ENCODE measurements at places on chromosomes 5 and 9.

DNA sequence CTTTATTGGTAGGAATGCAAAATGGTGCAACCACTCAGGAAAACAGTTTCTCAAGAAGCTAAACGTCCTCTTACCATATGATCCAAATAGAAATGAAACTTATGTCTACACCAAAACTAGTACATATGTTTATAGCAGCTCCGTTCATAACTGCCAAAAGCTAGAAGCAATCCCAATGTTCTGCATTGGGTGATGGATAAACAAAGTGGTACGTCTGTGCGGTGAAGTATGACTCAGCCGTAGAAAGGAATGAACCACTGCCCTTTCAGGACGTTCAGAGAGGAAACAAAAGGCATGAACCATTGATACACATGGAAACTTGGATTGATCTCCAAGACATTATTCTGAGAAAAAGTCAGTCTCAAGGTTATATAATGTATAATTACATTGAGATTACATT lies 27.6 kb downstream of the HNRNPH1 start:
- DNase-seq, result no peak

GRCh38 chr5:157607371-157608161 lies 32.0 kb upstream of the ADAM19 start:
- no peak for DNase-seq

GRCh38 chr5:167290478-167290877 lies 1001.0 kb upstream of the WWC1 start:
- no peak for DNase-seq

GRCh38 chr5:170986598-170986997 lies 124.8 kb downstream of the RANBP17 start:
- DNase-seq, result no peak

GRCh38 chr9:35490910-35491465 lies 1.1 kb downstream of the RUSC2 start:
- DNase-seq, result no peak

DNA sequence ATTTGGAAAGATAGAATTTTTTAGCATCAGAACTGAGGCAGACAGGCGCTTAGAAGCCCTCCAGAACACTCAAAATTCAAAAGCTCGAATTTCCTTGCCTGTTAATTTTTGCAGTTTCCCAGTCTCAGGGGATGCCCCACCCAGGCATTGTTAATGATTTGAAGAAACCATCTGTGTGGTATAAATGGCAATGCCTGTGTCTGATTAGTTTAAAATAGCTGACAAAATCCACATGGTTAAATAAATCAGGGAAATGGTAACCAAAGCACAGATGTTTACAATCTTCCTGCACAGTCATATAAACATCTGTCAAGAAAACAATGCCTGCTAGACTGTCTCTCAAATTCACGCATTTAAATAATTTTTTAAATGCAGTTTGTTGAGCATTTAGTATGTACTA lies 185.2 kb upstream of the RGMB start:
- no peak for DNase-seq

DNA sequence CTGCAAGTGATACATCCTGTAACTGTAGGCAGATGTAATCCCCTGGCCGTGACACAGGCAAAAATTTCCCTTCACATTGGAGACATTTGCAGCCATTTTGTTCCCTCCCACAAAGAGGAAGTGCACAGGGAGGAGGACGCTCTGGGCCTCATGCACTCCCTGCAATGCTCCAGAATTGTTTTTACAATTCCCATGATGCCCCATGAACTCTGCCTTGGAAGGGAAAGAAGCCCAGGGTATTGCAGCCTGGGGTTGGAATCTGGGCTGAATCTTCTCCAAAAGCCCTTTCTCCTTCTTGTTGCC lies 491.7 kb downstream of the CCDC171 start:
- DNase-seq, result no peak

- no peak for DNase-seq
These were observed 708.1 kb upstream of the RGMB start for GRCh38 chr5:98065261-98065909.

- no peak for DNase-seq
These were observed 25.7 kb upstream of the NR5A1 start for GRCh38 chr9:124532897-124533296.

GRCh38 chr5:126462239-126463014 lies 39.2 kb downstream of the GRAMD2B start:
- DNase-seq, result no peak

DNA sequence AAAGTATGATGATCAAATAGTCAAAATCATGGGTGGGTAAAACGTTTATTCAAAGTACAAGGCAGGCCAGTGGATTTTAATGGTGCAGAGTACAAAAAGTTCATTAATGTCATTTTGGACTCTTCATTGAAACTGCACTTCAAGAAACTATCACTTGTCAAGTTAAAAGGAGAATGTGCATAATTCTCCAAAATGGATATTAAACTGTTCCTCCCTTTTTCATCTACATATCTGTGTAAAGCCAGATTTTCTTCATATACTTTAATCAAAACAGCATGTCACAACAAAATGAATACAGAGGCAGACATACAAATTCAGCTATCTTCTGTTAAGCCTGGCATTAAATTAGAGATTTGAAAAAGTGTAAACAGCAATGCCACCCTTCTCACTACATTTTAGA lies 401.6 kb downstream of the NR2F1-AS1 start:
- DNase-seq, result no peak

- DNase-seq, result no peak
These were observed 109.5 kb downstream of the FOXD1 start for GRCh38 chr5:73339051-73339575.

DNA sequence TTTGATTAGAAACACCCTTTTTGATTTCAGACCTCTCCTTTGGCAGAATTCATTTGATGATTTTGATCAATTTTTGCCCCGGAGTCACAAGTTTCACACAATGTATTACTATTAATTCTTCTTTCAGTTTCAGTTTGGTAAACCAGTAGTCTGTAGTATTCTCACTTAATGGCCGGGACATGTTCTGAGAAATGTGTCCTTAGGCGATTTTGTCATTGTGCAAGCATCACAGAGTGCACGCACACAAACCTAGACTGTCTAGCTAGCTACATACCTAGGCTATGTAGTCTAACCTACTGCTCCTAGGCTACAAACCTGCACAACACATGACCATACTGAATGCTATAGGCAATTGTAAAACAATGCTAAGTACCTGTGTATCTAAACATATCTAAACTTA lies 662.5 kb downstream of the IRX1 start:
- no peak for DNase-seq

GRCh38 chr9:38039090-38039906 lies 29.7 kb downstream of the SHB start:
- no peak for DNase-seq

DNA sequence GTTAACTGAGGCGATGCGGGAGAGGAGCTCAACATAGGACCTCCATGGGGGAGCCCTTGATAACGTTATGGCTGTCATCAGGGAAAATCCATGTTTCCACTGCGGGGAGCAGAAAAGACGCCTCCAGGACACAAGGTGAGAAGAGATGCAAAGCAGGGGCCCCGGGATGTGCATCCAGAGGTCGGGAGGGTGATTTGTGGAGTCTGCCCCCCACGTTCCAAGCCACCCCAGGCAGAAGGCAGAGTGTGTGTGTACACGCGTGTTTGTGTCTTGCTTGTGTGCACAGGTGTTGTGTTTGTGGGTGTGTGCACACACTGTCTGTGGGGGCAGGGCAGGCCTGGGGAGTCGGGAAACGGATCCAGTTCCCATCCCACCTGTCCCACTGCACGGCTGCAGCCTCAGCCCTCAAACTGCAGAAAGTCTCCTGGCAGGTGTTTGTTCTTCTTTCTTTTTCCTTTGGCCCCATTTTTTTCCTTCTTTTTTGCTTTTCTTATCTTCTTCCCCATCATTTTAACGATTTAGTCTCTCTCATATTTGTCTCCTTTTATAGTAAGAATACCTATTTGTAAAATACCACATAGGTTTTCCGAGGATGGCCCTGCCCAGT lies 17.4 kb upstream of the PLEKHG4B start:
- no peak for DNase-seq

DNA sequence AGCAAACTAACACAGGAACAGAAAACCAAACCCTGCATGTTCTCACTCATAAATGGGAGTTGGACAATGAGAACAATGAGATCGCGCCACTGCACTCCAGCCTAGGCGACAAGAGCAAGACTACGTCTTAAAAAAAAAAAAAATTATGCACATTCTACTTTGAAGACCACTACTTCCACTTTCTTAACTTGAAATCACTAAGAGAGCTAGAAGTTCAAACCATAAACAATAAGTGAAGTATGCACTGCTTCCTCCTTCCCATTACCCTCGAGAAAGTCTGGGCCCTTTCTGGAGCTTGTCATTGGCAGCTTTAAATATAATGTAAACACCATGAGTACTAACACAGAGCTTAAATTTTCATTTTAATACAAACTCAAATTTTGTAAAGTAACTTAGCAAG lies 94.9 kb downstream of the TLE1 start:
- no peak for DNase-seq

DNA sequence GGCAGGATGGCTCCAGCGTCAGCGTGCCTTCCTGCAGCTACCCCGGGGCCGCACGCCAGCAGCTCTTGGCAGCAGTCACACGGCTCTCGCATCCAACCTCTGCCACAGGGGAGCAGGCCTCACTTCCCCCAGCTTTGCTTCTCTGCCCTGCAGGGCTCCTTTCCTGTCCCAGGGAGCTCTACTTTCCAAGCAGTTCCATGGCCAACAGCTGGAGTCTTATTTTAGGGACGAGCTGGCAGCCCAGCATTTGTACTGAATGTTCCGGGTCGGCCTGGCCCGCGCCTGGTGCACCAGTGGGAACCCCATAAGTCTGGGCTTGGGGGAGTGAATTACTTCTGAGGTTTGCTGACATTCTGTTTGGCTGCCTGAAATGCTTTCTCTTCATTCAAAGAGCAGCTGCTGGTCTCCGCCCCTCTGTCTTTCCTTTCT lies 34.6 kb downstream of the GADD45G start:
- no peak for DNase-seq

DNA sequence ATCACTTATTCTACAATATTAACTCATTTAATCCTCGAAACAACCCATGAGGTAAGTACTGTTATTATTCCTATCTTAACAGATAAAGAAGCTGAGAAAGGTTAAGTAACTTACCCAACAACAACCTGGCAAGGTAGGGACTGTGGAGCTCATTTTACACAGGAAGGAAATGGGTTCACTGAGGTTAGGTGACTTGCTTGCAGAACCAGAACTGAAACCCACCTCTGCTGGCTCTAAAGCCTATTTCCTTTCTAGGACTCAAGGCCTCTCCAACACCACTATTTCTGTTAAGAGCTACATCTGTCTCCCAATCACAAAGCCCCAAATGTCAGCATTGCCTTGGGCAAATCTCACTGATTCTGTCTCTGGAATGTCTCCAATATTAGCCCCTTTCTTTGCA lies 38.9 kb upstream of the IFNK start:
- no peak for DNase-seq

GRCh38 chr9:137462396-137462985 lies 3.4 kb upstream of the NSMF start:
- DNase-seq, result no peak

DNA sequence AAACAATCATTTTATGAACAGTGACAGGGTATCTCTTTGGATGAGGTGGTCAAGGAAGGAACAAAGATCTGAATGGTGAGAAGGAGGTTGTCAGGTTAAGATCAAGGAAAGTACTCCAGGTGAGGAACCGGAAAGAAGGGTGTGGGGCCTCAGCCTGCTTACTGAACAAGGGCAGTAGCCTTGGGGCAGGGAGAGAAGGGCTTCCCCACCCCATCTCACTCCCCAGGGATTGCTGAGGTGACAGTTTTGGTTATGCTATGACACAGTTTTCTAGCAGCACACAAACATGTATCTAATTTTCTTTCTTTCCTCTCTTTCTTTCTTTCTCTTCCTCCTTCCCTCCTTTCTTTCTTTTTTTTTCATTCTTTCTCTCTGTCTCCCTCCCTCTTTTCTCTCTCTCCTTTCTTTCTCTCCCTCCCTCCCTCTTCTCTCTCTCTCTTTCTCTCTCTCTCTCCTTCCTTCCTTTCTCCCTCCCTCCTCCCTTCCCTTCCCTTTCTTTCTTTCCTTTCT lies 4.1 kb upstream of the HDHD3 start:
- no peak for DNase-seq

GRCh38 chr5:7877851-7878250 lies 8.9 kb downstream of the MTRR start:
- no peak for DNase-seq

GRCh38 chr9:76817489-76817888 lies 53.3 kb downstream of the PCA3 start:
- DNase-seq, result no peak

DNA sequence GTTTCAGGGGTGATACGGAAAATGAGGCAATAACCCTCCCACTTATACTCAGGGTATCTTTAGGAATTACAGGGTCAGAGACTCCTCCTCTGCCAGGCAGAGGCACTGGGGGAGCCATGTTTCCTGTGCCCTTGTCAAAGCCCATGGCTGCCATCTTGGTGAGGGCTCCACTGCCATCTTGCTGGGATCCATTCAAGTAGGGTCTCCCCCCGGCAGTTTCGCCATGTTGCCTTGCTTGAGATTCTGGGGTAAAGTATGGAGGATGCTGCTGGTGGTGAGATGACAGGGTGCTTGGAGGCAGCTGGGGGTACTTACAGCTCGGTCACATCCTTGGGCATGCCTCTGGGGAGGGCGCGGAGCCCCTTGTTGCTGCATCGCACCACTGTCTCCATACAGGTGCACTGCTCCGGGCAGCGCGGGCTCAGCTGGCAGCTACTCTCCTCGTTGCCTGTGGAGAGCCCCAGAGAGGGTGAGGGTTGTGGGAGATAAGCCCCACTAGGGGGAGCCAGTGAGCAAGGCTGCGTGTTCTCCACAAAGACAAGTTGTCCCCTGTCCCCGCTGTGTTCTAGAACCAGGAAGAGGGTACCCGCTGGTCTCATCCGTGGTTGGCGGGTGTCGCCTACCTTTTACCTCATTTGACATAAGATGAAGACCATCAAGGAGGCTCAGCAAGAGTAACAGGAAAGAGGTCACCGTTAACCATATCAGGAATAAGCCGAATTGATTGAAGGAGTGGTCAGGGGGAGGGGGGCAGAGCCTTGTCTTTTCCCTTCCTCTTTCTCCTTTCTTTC lies 169.0 kb upstream of the PANK3 start:
- DNase-seq, result no peak

GRCh38 chr9:80811003-80811402 lies 878.3 kb downstream of the TLE1 start:
- no peak for DNase-seq
